ENCODE measurements at places on chromosomes 3 and 15.

DNA sequence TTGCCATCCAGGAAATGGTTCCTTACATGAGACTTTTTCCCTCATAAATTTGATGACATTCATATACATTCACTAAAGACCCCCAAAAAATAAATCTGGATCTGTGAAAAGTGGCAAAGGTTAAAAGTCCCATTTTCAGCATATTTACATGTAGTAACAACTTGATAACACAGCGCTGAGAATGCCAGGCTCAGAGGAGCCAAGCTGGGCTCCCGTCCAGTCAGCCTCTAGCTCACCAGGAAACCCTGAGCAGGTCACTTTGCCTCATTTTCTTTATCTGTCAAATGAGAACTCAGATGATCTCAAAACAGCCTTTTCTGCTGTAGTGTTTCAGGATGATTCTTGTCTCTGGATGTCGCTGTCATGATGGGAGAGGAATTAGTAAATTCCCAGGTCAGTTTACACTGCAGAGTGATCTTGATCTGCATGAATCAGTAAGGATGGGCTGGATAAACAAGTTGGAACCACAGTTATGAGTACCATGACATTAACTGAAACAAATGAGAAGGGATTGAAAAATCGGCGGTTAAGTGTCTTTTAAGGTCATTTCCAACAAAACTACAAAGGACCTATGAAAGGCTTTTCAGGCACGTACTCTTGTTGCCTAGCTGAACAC is 82.8 kb downstream of the PPARG start:
- no peak for DNase-seq

DNA sequence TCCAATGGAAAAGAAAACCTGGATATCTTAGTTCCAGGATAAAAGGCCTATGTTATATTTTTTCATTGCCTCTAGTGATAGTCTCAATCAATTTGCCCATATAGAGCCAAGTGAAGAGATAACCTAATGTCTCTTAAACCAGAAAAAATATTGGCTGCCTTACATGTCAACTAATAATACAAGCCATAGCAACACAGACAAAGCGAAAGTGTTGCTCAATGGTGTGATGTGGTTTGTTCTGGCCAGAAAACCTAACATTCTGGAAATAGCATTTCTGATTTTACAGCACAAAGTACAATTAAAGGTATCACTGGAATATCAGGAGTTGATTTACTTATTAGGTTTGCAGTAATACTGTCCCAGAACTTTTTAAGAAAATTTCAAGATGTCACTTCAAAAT is 101.5 kb downstream of the ATP8B4 start:
- no peak for DNase-seq

- no peak for DNase-seq
Measured at GRCh38 chr15:28191832-28192231, 92.7 kb upstream of the OCA2 start.

GRCh38 chr3:178826435-178827123 is 245.0 kb downstream of the ZMAT3 start:
- no peak for DNase-seq

GRCh38 chr3:140883428-140884040 is 58.1 kb upstream of the SLC25A36 start:
- no peak for DNase-seq

DNA sequence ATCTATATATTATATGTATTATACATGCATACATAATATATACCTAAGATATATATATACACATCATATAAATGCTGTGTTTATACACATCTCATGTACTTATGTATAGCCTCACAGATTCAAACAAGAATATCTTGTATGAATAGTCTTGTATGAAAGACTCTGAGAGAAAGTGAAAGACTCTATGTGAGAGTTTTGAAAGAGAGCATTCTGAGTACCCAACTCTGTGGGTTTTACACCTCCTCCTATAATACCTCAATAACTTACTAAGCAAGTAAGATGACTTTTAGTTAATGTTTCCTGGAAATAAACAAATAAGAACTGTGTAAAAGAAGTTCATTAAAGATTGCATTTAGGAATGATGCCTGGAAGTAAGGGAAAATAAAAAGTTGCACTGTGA is 108.1 kb upstream of the GMNC start:
- DNase-seq = no peak

- DNase-seq = no peak
Measured at GRCh38 chr3:72579191-72579580, 269.1 kb downstream of the SHQ1 start.

GRCh38 chr3:150583028-150583427 is 20.1 kb upstream of the SELENOT start:
- no peak for DNase-seq

DNA sequence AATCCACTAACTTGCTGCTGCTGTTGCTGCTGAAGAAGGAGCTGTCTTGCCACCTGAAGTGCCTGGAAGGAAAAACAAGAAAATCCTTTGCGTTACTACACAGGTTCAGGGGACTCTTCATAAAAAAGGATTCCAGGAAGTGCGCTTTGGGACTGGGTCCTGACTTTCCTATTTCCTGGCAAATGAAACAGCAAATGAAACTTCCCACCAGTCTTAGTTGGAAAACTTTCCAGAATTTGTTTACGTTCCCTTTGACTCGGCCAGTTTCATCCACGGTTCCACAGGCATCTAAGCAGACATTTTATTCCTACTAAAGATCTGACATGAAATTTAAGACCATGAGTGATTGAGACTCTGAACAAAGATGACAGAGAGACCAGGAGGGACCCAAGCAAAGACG is 471.0 kb downstream of the FOXP1 start:
- DNase-seq = no peak

GRCh38 chr3:10533737-10534023 is 28.3 kb upstream of the ATP2B2 start:
- DNase-seq = no peak

- DNase-seq = no peak
Measured at GRCh38 chr3:100008081-100008698, 106.1 kb downstream of the FILIP1L start.

DNA sequence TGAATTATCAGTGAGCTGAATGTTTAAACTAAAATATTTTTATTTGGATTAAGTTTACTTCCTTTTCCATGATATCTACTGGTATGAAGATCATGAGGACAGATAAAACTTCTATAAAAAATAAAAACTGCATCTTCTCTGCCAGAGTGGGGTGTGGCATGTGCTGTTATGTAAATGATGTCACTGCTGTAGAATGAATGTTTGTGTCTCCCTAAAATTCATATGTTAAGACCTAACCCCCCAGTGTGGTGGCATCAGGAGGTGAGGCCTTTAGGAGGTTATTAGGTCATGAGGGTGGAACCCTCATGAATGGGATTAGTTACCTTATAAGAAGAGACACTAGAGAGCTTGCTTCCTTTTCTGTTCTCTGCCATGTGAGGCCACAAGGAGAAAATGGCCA is 178.7 kb upstream of the DPH6 start:
- no peak for DNase-seq

DNA sequence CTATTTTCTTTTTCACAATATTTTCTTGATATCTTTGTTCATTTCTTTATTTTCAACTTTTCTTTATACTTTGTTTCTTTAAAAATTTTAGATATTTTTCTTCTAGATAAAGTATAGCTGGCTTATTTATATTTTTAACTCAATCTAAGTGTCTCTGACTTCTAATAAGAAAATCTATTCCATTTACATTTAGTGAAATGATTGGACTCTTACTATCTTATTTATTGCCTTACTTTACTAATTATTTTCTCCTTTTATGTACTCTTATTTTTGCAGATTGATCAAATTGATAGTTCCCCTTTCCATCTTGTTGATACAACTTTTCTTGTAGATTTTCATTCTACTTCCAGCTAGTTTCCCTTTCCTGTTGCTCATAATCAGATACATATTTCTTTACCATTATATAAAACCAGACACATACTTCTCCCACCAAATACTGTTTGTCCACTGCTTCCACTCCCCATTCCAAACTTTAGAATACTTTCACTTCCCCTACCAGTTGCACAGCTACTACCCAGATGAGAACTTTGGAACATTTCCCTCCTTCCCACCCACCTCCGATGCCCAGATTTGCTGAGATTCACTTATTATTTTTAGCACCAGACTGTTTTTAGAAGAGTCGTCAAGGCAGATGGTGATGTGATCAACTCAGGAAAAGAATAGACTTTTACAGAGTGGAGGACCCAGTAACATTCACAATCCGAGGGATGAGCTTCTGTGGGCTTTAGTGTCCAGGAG is 151.5 kb downstream of the LIPC start:
- DNase-seq = no peak

GRCh38 chr15:40118473-40118872 is 9.8 kb upstream of the BMF start:
- DNase-seq = no peak

DNA sequence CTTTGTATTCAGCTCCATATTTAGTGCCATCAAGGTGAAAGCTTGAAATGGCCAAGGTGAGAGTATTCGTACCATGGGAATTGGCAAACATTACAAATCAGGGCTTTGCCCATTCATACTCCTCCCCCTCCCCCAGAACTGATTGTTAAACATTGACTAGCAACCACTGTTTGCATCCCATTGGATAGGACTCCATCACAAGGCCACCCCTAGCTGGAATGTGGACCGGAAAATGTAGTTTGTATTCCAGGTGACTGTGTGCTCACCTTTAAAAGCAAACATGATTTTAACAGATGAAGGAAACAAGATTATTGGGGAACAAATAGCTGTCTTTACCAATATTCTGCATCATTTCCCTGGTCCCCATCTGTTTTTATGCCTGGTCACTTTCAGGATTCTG is 14.1 kb downstream of the ST3GAL6 start:
- no peak for DNase-seq

GRCh38 chr15:25368850-25369249 is 70.0 kb downstream of the UBE3A start:
- DNase-seq = no peak

GRCh38 chr3:178472941-178473340 is 63.3 kb upstream of the KCNMB2 start:
- no peak for DNase-seq

GRCh38 chr3:4841776-4842440 is 137.3 kb upstream of the BHLHE40 start:
- no peak for DNase-seq

GRCh38 chr3:147397155-147397874 is 9.0 kb downstream of the ZIC4 start:
- no peak for DNase-seq

DNA sequence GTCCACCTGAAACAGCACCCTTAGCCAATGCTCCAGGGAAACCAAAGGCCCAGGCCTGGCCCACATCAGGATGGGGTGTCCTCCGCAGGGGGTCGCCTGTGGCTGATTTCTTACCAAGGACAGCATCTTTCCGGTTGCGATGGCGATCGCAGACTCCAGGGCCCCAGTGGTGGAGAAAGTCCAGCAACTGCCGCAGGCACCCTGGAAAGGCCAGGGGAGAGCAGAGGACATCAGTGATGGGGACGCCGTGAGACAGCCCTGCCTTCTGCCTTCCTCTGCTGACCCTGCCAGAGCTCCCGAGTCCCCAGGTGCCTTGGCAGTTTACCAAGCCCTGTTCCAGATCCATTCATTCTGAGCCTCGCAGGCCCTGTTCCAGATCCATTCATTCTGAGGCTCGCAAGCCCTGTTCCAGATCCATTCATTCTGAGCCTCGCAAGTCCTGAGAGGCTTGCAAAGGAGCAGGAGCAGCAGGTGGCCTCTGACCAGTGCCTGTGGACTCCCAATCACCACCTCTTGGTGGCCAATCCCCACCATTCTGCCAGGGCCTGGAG is 12.5 kb downstream of the CTSH start:
- no peak for DNase-seq

- DNase-seq = peak; percentile 23
Measured at GRCh38 chr3:45864760-45865519, 21.4 kb upstream of the CCR9 start.

- no peak for DNase-seq
Measured at GRCh38 chr3:131077904-131078303, 51.2 kb downstream of the NEK11 start.

DNA sequence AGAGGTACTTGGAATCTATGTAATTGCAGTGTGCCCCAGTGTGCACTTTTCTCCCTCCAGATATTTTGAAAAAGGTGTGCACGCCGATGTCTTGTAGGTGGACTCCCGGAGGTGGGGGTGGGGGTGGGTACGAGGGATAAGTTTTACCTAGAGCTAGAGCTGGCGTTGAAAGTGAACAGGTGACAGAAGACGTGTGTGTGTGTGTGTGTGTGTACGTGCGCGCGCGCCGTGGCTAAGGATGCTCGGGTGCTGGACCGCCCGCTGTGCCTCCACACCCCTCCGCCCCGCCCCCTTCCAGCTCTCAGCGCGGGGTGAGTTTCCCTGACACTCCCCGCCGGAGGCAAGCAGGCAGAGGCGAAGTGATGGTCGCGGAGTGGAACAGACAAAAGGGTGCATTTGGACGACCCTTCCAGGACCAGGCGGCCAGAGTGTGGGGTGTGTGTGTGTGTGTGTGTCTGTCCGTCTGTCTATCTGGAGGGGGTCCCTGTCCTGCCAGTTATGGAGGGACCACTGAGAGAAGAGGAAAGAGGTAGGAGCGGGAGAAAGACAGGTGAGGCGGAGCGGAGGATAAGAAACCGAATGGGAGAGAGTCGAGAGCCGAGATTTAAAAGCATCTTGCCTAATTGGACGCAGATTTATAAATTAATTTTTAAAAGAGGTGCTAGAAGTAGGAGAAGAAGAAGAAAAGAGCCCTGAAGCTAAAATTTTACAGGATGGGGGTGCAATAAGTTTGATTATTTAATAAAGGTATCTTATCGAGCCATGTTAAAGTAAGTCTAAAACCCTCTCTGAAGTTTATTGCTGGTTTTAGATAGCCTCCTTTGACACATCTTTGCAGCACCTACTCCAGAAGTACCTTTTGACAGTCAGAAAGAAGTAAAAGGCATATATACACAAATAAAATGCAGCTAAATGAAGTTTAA is 335.8 kb upstream of the THRB start:
- no peak for DNase-seq

- no peak for DNase-seq
Measured at GRCh38 chr3:12345141-12345561, 56.3 kb downstream of the PPARG start.

- no peak for DNase-seq
Measured at GRCh38 chr3:128052595-128053351, 536 bp downstream of the SEC61A1 start.

DNA sequence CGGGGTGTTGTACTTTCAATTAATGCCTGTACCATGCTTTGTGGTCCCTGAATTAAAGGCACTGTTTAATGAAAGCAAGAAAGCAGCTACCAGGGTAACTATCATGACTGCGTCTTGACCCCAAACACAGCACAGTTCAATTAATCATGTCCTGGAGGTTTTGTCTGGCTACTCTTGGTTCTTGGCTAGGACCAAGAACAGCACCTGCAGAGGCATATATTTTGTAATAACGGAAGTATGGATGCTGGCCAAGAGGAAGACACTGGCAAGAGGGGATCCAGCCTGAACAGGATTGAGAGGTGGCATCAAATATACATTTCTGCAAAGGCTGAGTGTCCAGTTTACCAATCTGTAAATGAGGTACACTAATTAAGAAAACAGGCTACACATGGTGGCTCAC is 119.9 kb downstream of the FOXP1 start:
- DNase-seq = no peak

Measured in activated naive CD4-positive, alpha-beta T cell treated with Interleukin-2 at 50 U/mL for 16 hours (primary cell).